ENCODE measurements at places on chromosomes 2 and 18.

- no peak for DNase-seq
These were observed 108.0 kb upstream of the HAAO start for GRCh38 chr2:42900289-42900891.

- no peak for DNase-seq
These were observed 24.1 kb downstream of the SLC14A2 start for GRCh38 chr18:45639408-45639807.

DNA sequence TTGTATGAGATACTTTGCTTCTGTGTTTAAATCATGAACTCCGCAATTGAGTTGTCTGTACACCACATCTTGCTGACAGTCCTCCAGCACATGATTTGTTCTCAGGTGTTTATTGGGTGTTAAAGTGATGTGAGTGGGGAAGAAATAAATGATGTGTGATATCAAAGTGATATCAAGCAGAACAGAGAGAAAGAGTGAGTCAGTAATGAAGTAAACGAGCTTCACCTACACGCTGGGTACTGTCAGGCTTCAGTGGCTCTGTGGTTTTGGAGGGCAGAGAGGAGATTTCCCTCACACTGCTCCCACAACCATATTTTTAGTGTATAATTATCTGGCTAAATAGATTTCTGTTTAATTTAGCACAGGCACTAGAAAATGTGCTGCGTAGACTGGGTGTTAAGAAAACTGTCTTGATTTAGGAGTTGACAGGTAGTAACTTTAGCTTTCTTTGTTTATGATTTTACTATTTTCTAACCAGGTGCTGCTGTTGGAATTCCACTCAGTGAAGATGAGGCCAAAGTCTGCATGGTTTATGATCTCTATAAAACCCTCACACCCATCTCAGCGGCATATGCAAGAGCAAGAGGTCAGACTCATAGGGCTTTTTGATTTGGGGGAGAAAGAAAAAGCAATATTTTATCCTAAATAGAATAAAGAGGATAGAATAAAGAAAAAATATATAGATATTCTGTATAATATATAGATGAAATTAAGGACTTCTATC is 21.2 kb downstream of the ATIC start:
- no peak for DNase-seq

- no peak for DNase-seq
These were observed 138.7 kb upstream of the ZNF516 start for GRCh38 chr18:76633588-76634269.

DNA sequence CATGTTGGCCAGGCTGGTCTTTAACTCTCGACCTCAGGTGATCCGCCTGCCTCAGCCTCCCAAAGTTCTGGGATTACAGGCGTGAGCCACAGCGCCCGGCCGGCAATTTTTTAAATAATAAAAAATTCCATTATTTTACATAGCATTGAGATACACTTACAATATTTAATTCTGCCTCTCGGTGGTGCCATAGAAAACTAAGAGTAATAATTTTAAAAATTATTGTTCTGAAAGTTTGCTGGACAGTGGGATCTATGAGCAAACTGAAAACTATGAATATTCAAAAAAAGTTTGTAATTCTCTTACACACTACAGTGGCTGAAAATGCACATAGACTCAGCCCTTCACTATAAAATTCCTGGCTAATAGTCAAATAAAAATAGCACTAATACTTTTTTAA is 90.9 kb upstream of the STON1 start:
- no peak for DNase-seq

DNA sequence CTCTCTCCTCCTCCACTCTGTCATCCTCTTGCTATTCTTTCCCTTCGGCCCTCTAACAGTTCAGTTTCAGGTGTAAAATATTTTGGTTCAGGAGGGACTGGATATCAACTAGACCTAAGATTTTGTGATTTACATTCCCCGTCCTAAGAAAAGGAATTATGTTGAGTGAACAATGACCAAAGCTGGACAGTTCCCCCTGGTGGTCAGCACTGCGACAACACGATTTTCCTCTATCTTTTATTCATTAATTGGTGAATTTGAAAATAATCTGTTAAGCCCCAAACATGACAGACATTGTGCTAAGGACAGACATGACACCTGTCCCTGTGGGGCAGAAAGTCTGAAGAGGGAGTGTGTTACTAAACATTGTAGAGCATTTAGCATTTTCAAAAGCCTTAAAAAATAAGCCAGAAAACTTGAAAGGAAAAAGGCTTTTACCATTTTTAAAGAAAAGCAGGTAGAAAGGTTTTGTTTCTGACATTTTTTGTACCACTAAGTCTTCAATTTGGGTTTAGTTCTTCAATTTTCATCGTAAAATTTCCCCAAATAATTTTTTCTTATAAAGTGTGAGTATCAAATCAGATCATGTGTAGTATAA is 28.4 kb upstream of the GTF2A1L start:
- no peak for DNase-seq

DNA sequence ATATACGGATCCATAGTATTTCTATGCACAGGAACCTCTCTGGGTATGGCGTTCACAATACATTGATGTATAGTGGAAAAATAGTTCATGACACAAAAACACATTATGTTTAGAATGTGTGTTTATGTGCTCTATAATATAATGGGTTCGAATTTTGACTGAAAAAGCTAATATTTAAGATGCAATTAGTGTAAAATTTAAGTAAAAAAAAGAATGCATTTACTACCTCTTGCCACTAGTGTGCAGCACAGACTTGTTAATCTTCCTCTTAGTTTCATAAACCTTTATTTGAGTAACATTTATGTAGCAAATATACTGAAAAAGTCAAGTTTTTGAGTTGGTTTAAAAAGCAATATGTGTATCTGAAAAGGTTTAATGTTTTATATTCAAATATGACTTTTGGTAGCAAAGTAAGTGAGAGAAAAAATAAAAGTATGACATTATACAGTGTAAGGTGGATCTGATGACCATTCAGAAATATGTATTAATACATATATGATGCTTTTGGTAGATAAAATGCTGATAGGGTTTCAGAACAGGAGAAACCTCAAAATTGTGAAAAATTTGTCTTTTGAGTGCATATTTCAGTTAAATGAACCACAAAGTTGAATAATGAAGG is 49.4 kb downstream of the CCDC102B start:
- no peak for DNase-seq

DNA sequence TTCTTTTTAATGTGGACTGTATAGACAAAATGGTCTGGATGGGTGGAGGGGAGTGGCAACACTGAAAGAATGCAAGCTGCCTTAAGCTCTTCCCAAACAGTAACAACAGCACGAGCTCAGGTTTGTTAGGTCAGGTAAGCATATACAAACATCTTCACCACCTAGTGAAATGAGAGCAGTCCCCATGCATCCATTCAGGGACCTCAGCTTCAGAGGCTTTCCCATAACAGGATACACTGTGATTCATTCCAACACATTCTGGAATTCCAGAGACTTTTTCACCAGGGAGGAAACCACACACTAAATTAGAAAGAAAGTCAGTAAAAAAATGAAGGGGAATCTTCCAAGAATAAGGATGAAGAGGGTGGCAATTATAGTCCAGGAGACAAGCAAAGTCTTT is 50.4 kb upstream of the BZW1 start:
- DNase-seq = no peak

DNA sequence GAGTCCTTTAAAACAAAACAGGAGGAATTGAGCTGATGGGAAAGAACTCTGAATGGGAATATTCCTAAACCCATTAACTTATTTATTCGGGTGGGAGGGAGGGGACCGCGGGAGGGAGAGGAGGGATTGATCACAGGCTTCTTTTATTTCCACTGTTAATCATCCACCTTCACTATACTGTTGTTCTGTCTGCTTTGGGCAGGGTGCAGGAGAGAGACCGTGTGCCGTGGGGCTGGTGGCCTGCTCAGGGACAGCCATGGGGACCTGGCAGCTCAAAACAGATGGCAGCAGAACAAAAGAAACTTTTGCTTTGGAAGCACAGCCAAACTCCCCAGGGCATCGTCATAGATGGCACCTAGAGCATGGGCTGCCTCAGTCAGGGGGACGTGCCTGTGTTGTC is 195.3 kb downstream of the MGAT5 start:
- DNase-seq = no peak

DNA sequence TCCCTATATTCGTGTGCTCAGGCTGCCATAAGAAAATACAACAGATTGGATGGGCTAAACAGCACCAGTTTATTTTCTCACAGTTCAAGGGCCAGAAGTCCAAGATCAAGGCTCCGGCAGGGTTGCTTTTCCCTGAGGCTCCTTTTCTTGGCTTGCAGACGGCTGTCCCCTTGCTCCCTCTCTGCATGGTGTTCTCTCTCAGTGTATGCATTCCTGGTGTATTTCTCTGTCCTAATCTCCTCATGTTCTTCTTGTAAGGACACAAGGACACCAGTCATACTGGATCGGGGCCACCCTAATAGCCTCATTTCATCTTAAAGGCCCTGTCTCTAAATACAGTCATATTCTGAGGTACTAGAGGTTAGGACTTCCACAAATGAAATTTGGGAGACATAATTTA is 62.6 kb upstream of the SLC16A14 start:
- DNase-seq = no peak

- no peak for DNase-seq
These were observed 825.6 kb upstream of the HS6ST1 start for GRCh38 chr2:129144082-129144791.

DNA sequence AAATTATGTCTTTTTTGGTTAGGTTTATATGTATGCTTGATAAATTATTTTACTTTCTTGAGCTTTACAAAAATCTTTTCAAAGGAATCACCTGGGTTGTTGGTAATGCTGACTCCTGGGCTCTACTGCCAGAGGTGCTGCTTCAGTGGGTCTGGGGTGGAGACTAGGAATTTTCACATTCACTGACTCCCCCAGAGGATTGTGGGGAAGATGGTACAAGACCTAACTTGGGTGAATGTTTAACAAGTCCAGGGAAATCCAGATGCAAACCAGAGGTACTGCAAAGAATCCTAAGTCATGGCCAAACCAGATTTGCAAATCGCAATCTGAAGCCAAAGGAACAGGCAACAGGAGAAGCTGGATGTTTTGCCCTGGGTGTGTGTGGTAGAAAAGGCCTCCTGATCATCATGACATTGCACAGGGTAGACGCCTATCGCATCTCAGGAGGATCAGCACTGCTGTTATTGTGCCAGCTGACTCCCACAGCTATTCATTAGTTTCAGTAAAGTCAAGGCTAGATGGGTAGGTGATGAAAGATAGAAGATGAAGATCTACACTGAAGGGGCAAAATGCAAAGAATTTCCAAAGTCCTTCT is 185.2 kb downstream of the BARD1 start:
- DNase-seq = no peak

GRCh38 chr2:62201307-62201706 is 5.4 kb downstream of the B3GNT2 start:
- no peak for DNase-seq

DNA sequence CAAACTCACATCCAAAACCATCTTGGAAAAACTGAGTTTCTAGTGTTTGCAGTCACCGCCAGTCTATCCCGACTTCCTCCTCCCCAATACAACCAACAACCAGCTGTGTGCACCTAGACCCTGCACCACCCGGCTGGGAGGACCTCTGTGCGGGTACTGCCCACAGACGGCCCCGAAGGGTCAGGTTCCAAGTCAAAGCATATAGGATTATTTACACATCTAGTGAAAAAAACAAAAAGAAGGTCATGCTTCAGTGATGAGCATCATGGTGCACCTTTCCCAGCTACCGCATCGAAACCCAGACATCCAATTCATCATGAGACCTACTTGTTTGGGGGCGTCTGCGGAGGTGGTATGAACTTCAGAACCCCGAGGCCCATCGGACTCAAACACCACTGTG is 124.8 kb downstream of the ZNF516 start:
- no peak for DNase-seq

DNA sequence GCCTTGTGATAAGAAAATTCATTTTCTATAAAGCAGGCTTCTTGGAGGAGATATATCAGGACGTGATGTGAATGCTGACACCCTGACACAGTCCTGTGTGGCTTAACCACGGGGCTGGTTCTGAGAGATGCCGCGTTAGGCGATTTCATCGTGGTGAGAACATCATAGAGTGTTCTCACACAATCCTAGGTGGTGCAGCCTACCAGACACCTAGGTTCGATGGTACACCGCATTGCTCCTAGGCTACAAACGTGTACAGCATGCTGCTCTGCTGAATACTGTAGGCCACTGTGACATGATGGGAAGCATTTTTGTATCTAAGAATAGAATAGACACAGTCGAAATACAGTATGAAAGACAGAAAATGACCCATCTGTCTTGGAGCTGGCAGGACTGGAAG is 82.5 kb downstream of the TNFRSF11A start:
- DNase-seq = no peak

DNA sequence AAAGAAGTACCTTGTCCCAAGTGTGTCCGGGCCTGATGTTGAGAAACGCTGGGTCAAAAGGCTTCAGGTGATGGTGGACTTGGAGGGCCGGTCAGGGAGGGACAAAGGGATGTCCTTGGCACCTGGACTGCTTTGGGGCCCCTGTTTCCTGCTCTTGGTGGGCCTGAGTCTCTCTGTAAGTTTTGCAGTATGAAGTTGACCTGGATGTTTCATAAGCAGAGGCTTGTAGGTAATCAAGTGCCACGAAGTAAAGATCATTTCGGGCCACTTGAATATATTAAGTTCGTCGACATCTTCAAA is 29.4 kb downstream of the ASAP2 start:
- DNase-seq = no peak

DNA sequence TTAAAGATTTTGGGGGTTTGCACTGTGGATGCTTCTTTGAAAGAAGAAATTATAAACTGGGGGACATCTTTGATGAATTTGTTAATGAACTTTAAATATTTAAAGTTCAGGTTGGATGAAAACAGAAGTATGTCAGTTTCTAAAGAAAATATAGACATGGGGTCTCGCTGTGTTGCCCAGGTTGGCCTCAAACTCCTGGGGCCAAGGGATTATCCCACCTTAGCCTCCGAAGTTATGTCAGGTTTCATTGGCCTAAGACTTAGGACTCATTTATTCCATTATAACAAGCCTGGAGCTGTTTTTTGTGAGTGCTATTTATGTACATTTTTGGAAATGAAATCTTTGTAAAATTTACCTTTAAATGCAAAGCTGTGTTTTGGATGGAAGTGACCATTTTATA is 2.5 kb downstream of the NAB1 start:
- no peak for DNase-seq

GRCh38 chr2:239396881-239397681 is 3.7 kb downstream of the HDAC4 start:
- peak; percentile 9 for DNase-seq

DNA sequence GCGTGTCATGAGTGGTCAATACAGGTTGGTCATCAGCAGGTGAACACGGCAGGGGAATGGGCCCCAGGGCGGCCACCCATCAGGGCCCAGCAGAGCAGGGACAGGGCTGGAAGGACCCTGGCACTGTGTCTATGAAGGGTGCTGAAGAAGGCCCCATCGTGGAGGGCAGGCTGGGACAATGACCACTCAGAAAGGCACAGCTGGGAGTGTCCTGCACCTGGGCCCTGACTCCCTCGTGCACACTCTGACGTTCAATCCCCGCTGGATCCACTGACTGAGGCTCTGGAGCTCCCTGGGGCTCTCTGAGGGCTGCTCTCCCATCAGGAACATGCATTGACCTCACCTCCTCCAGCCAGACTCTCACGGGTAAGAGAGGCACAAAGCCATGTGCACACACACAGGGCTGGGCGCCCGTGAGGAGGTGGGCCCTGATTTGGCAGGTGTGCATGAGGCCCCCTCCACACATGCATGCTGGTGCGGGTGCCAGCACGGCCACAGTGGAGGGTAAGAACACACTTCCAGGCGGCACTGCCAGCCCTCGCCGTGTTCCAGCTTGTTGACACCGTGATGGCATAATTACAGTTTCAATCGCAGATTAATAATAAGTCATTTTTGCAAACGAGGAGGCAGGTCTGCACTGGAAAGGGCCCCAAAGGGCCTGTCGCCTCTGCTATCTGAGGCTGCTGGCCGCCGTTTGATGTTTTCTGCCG is 58.5 kb downstream of the SMAD7 start:
- DNase-seq = no peak
